ENCODE measurements at places on chromosomes 7 and 10.

- DNase-seq: no peak
Measured at GRCh38 chr10:4730998-4731397, 95.0 kb upstream of the AKR1E2 start.

DNA sequence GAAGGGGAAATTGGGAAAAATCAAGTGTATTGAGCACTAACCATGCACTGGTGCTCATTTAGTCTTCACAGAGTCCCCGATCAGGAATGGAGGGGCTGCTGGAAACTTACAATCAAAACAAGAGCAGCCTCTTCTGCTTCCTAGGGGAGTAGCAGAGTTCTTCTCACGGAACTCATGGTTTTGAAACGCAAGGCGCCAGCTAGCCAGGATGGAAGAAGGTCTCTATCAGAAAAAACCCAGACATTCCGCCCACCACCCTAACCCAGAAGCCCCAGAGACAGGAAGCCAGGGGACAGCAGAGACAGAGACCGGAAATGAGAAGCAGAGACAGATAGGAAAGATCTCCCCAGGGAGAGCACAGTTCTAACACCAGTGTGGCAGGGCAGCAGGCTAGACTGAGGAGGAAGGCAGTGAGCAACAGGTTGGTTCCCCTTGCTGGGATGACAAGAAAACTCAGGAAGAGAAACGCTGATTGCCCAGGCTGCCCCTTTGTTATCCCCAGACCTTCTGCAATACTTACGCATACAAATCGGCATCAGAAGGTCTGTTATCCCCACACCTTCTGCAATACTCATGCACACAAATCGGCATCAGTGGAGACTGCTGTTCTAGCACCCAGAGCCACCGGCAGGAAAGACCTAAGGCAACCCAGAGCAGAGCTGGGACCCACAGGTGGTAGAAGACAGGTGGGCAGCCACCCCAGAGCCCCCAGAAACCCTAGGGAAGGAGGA lies 99.2 kb downstream of the CPXM2 start:
- no peak for DNase-seq

- DNase-seq: no peak
Measured at GRCh38 chr10:22137542-22137941, 80.3 kb downstream of the EBLN1 start.

GRCh38 chr10:80964179-80964578 lies 426.5 kb downstream of the SH2D4B start:
- no peak for DNase-seq

DNA sequence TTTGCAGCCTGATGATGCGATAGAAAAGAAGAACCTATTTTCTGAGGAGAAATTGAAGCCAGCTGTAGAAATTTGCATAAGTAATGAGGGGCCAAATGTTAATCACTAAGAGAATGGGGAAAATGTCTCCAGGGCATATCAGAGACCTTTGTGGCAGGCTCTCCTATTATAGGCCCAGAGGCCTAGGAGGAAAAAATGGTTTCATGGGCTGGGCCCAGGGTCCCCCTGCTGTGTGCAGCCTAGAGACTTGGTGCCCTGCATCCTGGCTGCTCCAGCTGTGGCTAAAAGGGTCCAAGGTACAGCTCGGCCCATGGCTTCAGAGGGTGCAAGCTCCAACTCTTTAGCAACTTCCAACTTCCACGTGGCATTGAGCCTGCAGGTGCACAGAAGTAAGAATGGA lies 123.4 kb downstream of the STK31 start:
- no peak for DNase-seq

- no peak for DNase-seq
Measured at GRCh38 chr10:77993620-77994019, 35.7 kb downstream of the POLR3A start.

Data from bone marrow (tissue), 2 donors.